Body of pancreas (tissue), 4 donors: ENCODE measurements at places on chromosomes 1 and 21. TPM values are rescaled to one million over a fixed set of nuclear protein-coding genes. Genes with fewer than 3 reads are reported as not detected.

The RXFP4 gene
- total RNA-seq = not detected

GRCh38 chr1:7613106-7613850, 157.8 kb upstream of the VAMP3 start:
- no peak overlapping the region for H3K4me3 ChIP-seq
- H3K4me1 ChIP-seq = peaks cover 17% of the 10 kb centered on the region
- H3K36me3 ChIP-seq = no peaks in the 10 kb centered on the region
- H3K27me3 ChIP-seq = no peaks in the 10 kb centered on the region

GRCh38 chr1:7515904-7516303, 255.2 kb upstream of the VAMP3 start:
- H3K27me3 ChIP-seq = no peaks in the 10 kb centered on the region
- no peak for DNase-seq
- H3K4me3 ChIP-seq = no peak overlapping the region
- no peak overlapping the region for H3K27ac ChIP-seq
- H3K36me3 ChIP-seq = no peaks in the 10 kb centered on the region

GRCh38 chr1:43367026-43367903, 546 bp downstream of the ELOVL1 start:
- H3K27me3 ChIP-seq = no peaks in the 10 kb centered on the region
- DNase-seq = peak; percentile 32
- peak overlapping the region; percentile 84 for H3K27ac ChIP-seq
- H3K36me3 ChIP-seq = peaks cover 18% of the 10 kb centered on the region
- H3K4me1 ChIP-seq = peaks cover 28% of the 10 kb centered on the region

- no peaks in the 10 kb centered on the region for H3K36me3 ChIP-seq
- no peak overlapping the region for H3K4me3 ChIP-seq
- H3K4me1 ChIP-seq = no peaks in the 10 kb centered on the region
- no peak overlapping the region for H3K27ac ChIP-seq
- H3K27me3 ChIP-seq = no peaks in the 10 kb centered on the region
Observed at GRCh38 chr1:184188037-184188436, 136.5 kb downstream of the TSEN15 start.

GRCh38 chr1:240794046-240794843, 182.3 kb upstream of the GREM2 start:
- no peak overlapping the region for H3K27ac ChIP-seq
- H3K36me3 ChIP-seq = no peaks in the 10 kb centered on the region
- no peak for DNase-seq
- H3K4me3 ChIP-seq = no peak overlapping the region
- no peaks in the 10 kb centered on the region for H3K27me3 ChIP-seq

GRCh38 chr1:167898578-167899222, 15.2 kb downstream of the ADCY10 start:
- no peak for DNase-seq
- H3K4me3 ChIP-seq = no peak overlapping the region
- H3K4me1 ChIP-seq = peaks cover 6% of the 10 kb centered on the region
- H3K27ac ChIP-seq = no peak overlapping the region

DNA sequence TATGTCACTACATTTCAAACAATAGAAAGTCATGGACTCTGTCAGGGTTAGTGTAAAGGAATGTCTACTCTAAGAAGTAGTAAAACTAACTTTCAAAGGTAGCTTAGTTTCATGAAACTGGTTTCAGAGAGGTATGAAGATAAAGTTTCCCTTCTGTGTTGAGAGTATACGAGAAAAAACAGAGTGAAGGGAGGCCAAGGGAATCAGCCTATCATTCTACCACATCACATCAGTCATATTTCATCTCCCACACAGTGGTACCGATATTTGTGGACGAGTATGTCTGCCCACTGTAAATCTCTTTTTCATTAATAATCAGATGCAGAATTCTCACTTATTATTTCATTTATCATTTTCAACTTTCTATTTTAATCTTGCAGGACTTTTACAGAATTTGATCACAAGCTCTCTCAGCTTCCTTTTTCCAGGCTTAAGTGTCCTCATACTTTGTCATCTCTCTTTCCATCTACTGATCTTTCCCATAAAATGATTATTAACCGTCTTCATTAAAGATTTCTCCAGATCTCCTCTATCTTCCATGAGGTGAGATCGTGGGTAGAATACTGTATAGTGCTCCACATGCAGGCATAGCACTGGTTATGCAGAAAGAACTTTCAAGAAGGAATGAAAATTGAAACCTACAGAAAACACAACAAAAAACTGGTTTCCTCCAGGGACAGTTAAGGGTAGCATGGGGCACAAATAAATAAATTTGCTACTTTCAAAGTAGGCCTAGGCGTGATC, 11.5 kb upstream of the IFI16 start:
- H3K4me3 ChIP-seq = no peak overlapping the region
- H3K4me1 ChIP-seq = no peaks in the 10 kb centered on the region
- no peak overlapping the region for H3K27ac ChIP-seq
- DNase-seq = no peak
- H3K27me3 ChIP-seq = no peaks in the 10 kb centered on the region

- H3K27me3 ChIP-seq = no peaks in the 10 kb centered on the region
- H3K27ac ChIP-seq = no peak overlapping the region
- no peaks in the 10 kb centered on the region for H3K36me3 ChIP-seq
Observed at GRCh38 chr1:163970699-163971098, 588.3 kb upstream of the PBX1 start.

GRCh38 chr1:111497592-111497991, 5.8 kb downstream of the ADORA3 start:
- no peak overlapping the region for H3K27ac ChIP-seq
- H3K27me3 ChIP-seq = no peaks in the 10 kb centered on the region
- H3K4me1 ChIP-seq = no peaks in the 10 kb centered on the region
- DNase-seq = no peak

GRCh38 chr1:195415584-195415983, 1192.7 kb downstream of the KCNT2 start:
- H3K4me1 ChIP-seq = no peaks in the 10 kb centered on the region
- H3K27me3 ChIP-seq = no peaks in the 10 kb centered on the region
- H3K36me3 ChIP-seq = no peaks in the 10 kb centered on the region
- no peak overlapping the region for H3K27ac ChIP-seq
